ENCODE measurements at places on chromosomes 3 and 15. TPM values are rescaled to one million over a fixed set of nuclear protein-coding genes. Genes with fewer than 3 reads are reported as not detected.

DNA sequence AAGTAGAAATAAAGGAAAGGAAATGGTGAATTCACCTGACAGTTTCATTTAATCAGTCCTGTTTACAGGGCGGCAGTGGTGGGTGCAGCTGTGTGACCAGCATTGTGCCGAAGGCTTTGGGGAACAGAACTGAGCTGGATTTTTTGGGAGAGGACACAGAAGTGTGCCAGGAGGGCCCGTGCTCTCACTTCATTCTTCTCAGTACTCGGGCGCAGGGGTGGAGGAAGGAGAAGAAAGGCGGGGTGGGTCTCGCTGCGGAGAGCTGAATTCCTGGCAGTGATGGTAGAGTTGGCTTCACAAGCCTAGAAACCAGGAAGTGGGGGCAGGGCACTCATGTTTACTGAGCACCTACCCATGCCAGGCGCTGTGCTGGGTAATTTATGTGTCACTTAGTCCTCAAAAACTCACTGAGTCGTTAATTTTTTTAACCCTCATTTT is 64.6 kb downstream of the CRTC3 start:
- H3K27ac ChIP-seq = no peak overlapping the region
- no peaks in the 10 kb centered on the region for H3K27me3 ChIP-seq
- no peaks in the 10 kb centered on the region for H3K36me3 ChIP-seq
- H3K4me1 ChIP-seq = peaks cover 62% of the 10 kb centered on the region
- DNase-seq = peak; percentile 72
- H3K4me3 ChIP-seq = no peak overlapping the region

DNA sequence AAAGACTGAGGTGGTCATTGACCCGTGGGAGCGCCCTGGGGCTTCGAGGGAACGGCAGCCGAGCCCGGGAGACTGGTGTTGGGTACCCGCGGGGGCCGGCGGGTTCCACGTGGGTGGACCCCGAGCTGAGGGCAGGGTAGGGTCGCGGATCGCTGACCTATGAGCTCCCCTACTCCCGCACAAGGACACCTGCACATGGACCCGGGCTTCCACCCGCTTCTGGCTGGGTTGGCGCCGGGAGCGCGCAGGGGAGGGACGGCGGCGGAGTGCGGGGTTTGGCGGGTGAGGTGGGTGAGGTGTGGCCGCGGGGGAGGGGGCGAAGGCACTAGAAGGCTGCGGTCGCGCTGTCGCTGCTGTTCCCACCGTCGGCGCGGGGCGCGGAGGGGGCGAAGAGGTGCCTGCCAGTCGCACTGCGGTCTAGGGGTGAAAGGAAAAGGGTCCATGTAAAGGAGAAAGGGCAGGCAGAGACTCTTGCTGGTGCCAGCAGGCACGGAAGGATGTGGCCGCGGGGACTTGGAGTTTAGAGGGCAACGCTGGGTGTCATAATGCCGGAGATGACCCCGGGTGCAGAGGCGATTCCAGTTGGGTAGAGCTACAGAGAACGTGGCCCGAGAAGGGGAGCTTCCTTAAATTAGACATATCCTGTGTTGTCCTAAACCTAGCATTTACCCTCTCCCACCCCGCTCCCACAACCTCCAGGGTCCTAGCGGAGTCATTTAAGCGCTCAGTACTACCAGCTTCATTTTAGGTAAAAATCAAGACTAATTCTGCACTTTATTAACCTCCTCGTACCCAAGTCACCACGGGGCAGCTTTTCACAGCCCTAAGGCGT is 245.9 kb upstream of the TOPAZ1 start:
- H3K27ac ChIP-seq = no peak overlapping the region
- peaks cover 71% of the 10 kb centered on the region for H3K27me3 ChIP-seq
- DNase-seq = no peak
- no peaks in the 10 kb centered on the region for H3K36me3 ChIP-seq

The VILL gene
- 3.3 TPM for total RNA-seq

The ENTPD3 gene
- 0.33 TPM for total RNA-seq

Data from adrenal gland (tissue), 19 donors.